CD4-positive, alpha-beta T cell treated with Interleukin-2 at 100 ng/mL for 4 hours (primary cell): ENCODE measurements at places on chromosomes 3 and 15.
A peak's percentile ranks its signal among the peaks of the same experiment; 100 is the strongest.

DNA sequence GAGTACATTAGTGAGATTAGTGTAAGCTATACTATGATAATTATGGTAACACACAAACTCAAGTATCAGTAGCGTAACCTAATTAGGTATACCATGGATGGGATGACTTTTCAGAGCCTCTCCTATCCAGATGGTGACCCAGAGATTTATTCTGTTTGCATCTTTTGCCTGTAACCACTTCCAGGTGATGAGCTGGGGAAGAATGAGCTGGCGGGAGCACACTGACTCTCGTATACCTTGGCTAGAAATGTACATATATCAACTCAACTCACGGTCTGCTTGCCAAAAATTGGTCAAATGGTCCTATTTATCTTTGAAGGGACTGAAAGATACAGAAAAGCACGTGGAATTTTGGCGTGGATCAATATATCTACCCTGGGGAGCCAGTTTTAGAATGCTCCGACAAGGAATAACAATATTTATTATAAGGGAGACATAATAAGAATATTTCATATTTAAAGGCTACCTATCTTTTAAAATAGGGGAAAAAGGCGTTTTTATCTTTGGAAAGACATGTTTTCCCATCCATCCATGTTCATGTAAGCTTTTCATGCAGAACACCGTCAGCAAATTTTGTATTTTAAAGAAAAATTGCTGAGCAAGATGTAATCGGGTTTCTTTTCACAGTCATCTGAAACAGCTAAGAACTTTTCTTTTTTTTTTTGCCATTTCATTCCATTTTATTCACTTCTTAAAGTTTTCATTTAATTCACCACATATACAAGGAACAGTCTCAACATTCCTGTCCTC is 502.6 kb upstream of the CBLB start:
- DNase-seq: no peak

DNA sequence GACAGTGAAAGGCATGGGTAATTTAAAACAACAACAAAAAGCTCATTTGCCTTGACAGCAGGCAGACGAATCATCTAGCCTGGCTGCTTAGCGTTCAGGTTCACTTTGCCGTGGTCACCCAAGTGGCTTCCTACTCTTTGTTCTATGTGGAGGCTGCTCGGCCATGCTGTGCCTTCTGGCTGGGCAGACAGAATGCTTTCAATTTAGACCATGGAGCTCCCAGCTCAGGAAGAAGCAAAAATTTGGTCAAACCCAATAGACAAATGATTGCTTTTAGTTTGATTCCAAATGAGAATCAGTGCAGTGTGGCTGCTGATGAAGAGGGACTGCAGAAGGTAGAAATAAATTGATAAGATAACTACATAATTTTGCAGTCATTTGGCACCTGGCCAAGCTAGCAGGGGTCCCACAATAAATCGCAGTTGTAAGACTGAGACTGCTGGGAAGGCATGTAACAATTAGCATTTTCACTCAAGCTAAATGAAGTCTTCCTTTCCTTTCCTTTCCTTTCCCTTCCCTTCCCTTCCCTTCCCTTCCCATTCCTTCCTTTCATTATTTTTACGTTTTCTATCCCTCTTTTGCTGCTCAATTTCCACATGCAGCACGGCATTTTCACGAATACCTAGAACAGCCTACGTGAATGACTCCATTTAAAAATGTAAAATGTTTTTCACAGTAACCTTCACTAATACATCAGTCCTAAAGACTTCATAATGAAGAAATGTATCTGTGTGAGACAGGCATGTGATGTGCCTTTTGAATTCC is 360.4 kb upstream of the TGFBR2 start:
- no peak for DNase-seq

GRCh38 chr15:69074001-69074842 is 59.7 kb downstream of the NOX5 start:
- DNase-seq: no peak

DNA sequence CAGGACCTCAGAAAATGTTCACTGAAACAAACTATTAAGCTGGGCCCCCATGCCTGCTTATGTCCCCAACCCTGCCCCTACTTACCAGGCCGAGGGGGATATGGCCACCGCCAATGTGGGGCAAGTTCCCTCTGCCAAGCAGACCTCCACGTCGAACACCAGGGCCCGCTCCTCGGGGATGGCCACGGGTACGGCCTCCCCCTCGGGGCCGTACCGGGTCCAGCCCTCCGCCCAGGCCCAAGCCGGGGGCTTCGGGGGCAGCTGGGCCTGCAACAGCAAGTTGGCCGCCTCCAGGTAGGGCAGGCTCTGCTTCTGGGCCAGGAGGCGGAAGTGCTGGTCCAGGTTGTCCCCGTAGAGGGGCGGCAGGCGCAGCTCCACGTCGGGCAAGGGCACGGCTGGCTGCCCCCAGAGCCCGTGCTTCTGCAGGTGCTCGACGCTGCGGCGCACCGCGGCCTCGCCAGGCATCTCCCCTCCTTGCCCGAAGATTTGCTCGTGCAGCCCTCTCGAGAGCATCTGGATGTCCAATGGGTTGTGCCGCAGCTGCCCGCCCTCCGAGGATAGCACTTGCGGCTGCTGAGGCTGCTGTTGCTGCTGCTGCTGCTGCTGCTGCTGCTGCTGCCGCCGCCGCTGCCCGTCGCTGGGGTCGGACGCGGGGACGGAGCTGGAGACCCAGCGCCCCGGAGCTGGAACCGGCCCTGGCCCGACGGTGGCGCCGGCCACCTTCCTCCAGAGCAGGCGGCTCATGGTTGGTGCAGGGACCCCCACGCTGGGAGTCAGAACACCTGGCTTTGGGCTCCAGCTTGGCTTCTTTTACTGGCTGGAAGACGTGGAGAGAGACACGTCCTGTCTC is 1.4 kb downstream of the POLG start:
- no peak for DNase-seq

DNA sequence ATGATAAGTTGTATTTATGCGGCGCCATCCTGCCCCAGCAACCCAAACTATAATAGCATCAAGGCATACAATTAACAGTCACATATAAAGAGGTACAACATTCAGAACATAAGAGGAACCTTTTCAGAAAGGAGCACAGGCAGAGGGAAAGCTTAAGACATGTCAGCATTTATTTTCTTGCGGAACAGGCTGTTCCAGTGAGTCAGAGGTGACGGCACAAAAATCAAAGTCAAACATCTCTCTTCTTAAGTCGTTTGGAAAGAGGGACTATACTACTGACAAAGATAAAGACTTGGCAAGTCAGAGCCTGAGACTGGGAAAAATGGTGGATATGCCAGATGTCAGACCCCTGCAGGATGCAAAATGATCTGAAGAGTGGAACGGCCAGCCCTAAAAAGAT is 128.4 kb downstream of the CTNNB1 start:
- no peak for DNase-seq

DNA sequence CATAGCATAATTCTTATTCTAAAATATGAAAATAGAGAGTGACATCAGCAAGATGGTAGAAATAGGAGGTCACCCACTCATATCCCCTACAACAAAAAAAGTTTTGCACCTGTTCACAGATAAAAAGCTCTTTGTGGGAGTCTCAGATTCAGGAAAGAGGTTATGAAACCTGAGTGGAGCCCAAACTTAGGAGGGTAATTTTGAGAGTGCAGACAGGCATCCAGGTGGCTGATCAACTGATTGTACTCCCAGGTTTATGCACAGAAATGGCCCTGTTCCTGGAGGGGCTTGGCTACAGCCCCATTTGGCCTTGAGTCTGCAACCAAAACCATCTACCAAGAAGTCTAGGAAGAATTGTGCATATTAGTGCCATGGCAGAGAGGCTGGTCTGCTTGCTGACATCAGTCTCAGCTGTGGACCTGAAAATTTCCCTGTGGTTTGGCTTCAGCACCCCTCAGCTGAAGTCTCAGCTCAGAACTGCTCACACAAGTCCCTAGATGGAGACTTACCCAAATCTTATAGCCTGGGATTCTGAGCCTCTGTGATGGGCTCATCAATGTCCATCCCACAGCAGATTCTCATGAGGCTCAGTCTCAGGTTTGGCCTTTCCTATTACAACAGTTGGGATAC is 291.6 kb downstream of the IL20RB start:
- DNase-seq: no peak

DNA sequence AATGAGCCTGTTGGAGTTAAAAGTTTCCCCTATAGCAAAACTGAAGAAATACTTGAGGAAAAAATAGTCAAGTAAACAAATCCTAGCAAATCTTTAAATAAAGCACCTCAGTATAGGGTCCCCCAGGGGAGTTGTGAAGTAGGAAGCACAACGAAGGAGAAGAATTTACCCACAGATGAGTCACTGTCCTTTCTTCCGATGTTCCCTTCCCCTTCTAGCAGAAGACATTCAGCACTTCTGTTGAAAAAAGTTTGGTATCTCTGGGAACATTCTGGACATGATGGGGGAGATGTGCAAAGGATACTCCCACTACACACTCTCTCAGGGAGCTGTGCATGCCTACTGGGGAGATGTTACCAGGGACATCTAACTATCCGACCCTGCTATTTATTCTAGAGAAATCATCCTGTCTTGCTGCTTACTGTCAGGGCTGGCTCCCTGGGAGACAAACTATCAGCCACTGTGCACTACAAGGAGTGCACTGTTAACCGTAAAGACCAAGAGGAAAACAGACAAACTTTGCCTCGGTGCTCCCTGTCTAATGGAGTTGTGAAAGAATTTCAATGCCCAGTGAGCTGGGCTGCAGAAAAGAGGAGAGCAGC is 93.8 kb downstream of the RFTN1 start:
- no peak for DNase-seq

DNA sequence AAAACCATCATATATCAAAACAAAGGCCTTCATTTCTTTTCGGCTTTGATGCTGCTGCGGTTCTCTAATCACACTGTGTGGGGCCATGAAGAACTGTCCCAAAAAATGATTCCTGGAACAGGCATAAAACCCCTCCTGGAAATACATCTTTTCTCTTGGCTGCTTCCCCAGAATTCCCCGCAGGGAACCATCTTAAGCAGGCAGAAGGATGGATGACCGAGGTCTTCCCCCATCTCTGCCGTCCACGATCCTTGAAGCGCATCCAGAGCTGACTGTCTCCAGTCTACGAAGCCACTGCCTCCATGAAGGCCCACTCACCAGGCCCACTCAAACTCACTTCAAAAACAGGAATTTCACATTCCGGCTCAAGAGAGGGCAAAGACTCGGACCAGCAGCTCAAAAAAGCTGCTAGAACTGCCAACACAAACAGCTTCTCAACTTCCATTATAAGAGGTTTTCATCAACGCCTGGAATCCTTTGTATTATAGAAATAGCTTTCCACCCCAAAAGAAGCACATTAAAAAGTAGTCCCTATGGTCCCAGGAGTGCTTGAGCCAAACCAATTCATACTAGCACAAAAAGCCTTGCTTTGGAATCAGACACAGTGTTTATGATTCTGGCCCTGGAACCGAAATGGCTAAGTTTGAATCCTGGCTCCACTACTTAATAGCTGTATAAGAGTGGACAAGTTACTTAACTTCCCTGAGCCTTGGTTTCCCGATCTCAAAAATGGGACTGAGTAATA is 487.5 kb upstream of the WNT5A start:
- DNase-seq: no peak

GRCh38 chr15:89761009-89761831 is 10.2 kb upstream of the MESP1 start:
- DNase-seq: no peak

GRCh38 chr3:105996781-105997180 is 128.0 kb upstream of the CBLB start:
- no peak for DNase-seq

- no peak for DNase-seq
Observed at GRCh38 chr3:85316252-85316651, 357.5 kb downstream of the CADM2 start.

DNA sequence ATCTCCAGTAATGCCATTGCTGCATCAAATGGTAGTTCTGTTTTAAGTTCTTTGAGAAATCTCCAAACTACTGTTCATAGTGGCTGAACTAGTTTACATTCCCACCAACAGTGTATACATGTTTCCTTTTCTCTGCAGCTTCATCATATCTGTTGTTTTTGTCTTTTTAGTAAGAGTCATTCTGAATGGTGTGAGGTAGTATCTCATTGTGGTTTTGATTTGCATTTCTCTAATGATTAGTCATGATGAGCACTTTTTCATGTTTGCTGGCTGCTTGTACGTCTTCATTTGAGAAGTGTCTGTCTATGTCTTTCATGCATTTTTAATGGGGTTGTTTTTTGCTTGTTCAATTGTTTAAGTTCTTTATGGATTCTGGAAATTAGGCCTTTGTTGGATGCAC is 10.2 kb upstream of the GCSAM start:
- DNase-seq: peak; percentile 48

- no peak for DNase-seq
Observed at GRCh38 chr15:79031821-79032220, 58.8 kb downstream of the RASGRF1 start.

DNA sequence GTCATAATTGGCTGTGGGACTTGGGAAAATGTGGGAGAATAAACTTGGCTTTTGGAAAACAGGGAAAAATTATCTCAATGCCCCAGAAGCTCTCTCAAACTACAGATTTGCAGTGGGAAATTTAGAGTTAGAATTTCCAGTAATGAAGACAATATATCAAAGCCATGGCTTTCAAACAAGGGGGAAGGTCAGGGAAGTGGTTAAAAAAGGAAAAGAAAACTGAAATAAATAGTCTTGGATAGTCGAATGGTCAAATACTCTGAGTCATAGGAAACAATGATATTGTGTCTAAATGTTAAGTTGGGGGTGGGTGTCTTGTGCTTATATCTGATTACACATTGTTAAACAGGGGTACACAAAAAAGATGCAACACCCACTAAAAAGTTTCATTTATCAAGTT is 272.4 kb upstream of the COL8A1 start:
- DNase-seq: no peak

DNA sequence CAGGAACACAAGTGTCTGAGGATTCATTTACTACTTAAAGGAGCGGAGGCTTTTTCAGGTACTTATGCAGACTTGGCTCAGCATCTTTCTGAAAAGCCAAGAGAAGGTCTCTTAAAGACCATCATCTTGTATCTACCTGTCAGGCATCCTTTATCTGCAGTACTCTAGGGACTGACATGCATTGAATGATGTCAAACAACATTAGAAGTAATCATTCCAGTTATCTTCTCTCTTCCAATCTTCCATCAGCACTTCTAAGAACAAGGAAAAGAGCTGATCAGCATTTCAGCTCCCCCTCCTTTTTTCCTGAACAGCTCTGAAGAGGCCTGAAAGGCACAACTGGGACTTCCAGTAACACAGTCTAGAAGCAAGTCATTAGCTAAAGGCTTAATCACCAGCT is 214.8 kb downstream of the KCNH8 start:
- DNase-seq: no peak

DNA sequence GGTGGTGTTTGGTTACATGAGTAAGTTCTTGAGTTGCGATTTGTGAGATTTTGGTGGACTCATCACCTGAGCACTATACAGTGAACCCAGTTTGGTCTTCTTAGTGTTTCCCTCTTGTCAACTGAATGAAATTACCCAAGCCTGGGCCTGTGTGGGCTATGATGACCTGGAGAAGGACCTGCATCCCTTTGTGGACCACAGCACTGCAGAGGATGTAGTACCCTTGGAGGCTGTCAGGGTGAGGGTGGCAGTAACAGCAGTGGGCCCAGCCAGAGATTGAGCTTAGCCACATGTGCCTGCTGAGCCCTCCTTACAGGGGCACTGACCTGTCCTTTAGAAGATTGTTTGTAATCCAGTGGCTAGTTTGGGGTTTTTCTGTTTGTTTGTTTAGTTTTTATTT is 250.1 kb upstream of the TRIM42 start:
- no peak for DNase-seq
